ENCODE measurements at places on chromosomes 13 and 19. TPM values are rescaled to one million over a fixed set of nuclear protein-coding genes. Genes with fewer than 3 reads are reported as not detected.

GRCh38 chr13:74145249-74145975 is 11.2 kb upstream of the KLF12 start:
- DNase-seq = no peak

GRCh38 chr19:10430505-10431253 is 10.3 kb downstream of the PDE4A start:
- no peak for DNase-seq

DNA sequence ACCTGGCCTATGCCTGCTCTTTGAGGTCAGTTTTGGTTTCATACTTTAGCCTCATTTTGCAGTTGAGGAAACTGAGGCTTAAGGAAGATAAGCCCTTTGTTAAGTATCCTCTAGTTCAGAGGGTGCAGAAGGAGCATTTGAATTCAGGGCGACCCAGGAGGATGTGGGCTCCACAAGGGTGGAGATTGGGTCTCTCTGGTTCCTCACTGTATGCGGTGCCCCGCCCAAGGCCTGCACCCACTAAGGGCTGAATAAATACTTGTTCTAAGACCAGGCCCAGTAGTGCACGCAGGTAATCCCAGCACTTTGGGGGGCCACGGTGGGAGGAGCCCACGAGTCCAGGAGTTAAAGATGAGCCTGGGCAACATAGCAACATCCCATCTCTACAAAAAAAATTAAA is 768 bp upstream of the SLC44A2 start:
- DNase-seq = no peak

DNA sequence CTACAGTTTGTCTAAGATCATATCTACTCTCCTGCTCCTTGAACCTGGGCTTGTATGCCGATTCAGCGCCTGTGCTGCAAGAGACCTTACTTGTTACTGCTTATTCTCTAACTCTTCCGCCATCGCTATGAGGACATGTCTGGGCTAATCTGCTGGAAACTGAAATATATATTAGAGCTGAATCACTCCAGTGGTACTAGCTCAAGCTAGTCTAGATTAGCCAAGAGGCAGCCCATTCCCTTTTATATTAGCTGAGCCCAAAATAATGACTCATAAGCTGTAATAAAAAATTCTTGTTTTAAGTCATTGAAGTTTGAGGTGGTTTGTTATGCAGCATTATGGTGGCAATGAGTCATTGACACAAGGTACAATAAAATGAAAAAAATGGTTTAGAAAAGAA is 52.8 kb downstream of the SLC6A16 start:
- no peak for DNase-seq

DNA sequence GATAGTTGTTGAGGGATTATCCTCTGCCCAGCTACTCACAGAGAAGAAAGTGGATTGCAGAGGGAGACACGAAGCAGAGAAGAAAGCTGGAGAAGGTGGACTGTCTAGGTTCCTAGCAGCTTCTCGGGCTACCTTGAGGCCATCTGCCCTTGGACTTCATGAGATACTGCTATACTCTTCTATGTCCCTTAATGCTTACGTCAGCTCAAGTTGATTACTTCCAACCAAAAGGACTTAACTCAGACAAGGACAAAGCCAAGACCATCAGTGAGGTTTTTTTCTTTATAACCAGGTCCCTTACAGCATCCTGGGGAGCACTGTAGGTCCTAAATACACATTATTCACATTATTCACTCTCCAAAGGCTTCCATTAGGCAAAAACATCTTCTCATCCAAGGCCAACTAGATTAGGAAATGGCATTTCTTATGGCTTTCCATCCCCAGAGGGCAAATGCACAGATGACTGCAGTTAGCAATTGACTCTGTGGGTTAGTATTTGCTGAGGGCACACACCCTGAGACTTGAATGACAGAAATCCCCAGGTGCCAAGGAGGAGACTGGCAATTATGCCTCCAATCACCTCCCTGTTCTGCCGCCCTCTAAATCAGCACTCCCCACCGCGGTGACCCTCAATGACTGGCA is 4.1 kb upstream of the UBE2L5 start:
- no peak for DNase-seq

DNA sequence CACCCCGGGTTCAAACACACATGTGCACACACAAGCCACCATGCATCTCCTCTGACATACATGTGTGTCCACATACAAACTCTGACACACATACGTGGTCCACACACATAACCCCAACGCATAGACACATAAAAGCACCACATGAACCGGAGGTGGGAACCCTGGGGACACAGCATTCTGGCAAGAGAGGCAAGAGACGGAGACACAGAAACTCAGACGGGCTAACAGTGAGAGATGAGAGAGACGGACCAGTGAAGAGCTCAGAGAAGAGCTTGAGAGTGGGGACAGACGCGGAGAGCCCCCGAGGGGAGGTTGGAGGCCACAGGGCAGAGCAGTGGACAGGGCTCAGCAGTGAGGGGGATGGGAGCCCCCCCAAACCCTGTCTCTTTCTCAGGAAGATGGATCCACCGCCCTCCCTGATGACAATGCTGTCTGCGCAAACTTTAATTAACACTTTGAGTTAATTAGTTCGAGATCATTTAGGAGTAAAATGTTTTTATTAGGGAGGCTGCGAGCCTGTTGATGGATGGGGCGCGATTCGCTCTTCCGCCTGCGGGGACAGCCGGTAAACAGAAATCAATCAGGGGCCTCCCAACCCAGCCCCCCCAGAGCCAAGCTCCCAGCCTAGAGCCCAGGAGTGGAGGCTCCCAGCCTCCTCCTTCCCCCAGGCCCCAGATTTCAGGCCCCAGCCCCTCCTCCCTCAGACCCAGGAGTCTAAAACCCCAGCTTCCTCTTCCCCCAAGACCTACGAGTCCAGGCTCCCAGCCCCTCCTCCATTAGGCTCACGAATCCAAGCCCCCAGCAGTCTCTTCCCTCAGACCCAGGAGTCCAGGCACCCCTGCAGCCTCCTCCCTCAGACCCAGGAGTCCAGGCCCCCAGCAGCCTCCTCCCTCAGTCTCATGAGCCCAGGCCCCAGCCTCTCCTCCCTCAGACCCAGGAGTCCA is 9.5 kb upstream of the ERFL start:
- no peak for DNase-seq

- DNase-seq = no peak
Measured at GRCh38 chr13:69948016-69948415, 159.6 kb upstream of the ATXN8OS start.

GRCh38 chr13:94557684-94558235 is 38.2 kb downstream of the TGDS start:
- DNase-seq = no peak

GRCh38 chr13:110341445-110342244 is 34.6 kb downstream of the COL4A2 start:
- no peak for DNase-seq

DNA sequence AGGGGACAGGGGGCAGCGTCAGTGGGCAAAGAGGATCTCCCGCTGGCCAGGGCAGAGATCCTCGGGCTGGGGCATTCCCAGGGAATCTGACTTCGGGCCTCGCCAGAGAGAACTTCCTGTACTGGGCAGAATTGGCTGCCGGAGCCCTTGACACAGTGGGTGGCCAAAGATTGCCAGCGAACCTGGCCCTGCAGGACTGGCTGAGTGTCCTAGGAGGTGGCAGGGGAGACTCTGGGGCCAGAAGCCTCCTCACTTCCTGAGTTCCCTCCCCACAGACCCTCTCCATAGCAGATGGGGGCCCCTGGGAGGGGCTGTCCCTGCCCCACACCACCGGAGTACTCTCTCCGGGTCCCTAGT is 19.3 kb downstream of the DPP9 start:
- DNase-seq = no peak

DNA sequence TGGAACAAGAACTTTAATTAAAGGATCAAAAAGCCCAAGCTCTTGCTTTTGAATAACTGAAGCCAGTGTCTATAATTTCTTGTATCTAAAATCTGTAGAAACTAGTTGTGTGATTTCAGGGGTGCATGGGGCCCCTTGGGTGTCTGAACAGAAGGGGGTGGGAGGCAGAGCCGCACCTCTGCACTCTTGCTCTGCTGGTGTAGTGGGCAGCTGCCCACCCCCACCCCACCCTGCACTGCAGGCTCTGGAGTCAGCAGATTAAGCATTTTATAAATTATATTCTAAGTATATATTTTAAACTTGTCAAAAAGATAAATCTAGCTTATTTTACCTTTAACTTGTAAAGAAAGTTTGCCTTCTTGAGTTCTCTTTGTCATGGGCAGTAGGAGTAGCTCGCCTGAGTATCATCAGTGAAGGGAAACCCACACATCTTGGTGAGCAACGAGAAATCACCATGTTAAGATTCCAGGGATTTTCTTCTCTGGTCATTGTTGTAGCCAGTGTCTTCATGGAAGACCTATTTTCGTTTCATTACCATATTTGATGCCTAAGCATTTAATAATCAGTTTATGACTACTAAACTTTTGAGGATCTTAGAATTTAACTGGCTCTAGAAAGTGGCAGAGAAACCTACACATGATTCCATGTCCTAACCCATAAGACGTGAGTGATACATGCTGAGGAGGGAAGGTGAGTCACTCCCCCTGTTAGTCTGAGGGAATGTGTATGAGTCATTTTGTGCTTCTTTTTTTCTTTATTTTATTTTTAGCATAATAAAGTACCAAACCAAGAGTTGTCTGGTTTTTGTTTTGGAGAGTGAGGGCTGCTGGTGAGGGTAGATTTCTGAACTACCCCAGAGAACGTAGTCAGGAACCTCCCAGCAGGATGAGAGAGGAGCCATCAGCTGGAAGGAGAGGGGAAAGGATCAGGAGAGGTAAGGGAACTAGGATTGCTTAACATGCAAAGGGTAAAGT is 7.7 kb downstream of the UBE2L5 start:
- DNase-seq = no peak

GRCh38 chr19:288911-289310 is 2.3 kb downstream of the PLPP2 start:
- DNase-seq = peak; percentile 87

- DNase-seq = no peak
Measured at GRCh38 chr13:76474966-76475365, 411.2 kb downstream of the KCTD12 start.

GRCh38 chr13:77697217-77698103 is at the start of gene SLAIN1:
Gene SLAIN1 (plus strand): TSS chr13:77697687. CDS start chr13:77697914, 227 bp downstream.
- peak; percentile 91 for DNase-seq

GRCh38 chr19:4375164-4376027 is 25.0 kb downstream of the SH3GL1 start:
- no peak for DNase-seq

- no peak for DNase-seq
Measured at GRCh38 chr19:54928299-54928698, 19.0 kb downstream of the NLRP7 start.

DNA sequence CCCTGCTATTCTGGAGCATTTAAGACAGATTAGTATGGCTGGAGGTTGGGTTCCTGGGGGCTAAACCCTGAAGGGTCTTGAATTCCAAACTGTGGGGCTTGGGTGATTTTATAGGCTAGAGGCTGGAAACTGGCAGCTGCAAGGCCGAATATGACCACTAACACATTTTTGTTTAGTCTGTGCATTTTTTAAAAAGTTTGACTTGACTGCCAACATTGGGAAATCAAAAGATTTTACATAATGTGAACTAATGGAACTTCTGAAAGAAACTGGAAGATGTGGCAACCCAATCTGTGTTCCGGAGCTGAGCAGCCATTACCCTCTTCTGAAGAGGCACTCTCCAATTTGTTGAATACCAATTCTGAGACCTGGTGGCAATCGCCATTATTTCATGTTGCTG is 5.1 kb downstream of the ZNF784 start:
- no peak for DNase-seq

GRCh38 chr19:1065606-1066109 is 1.3 kb upstream of the ARHGAP45 start:
- DNase-seq = no peak

GRCh38 chr13:112066624-112067004 is 335 bp upstream of the SOX1 start:
- no peak for DNase-seq

DNA sequence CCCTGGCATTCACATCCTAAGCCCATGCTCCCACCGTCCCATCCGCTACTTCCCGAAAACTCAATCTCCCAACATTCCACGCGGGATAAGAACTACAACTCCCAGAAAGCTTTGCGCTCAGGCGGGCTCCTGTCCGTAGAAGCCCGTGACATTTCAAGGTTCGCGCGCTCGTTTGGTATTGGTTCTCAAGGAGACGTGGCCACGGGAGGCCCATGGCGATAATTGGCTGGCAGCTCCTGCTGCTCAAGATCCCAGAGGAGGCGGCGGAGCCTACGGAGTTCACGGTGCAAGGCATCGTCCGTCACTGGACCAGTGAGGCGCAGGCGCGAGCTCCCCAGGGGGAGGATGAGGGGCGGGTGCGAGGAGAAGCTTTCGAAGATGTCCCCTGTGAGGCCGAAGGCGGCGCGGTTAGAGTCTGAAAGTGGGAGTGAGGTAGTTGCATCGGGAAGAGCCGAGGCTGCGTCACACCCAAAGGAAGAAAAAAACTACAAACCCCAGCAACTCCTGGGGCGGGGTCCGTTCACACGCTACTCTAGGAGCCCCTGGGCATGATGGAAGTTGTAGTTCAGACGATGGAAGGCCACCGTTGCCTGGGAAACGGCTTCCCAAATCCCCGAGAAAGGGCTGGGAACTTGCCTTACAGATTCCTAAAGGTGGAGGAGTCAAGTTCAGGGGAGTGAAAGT is 1.2 kb upstream of the MAMSTR start:
- DNase-seq = peak; percentile 94

DNA sequence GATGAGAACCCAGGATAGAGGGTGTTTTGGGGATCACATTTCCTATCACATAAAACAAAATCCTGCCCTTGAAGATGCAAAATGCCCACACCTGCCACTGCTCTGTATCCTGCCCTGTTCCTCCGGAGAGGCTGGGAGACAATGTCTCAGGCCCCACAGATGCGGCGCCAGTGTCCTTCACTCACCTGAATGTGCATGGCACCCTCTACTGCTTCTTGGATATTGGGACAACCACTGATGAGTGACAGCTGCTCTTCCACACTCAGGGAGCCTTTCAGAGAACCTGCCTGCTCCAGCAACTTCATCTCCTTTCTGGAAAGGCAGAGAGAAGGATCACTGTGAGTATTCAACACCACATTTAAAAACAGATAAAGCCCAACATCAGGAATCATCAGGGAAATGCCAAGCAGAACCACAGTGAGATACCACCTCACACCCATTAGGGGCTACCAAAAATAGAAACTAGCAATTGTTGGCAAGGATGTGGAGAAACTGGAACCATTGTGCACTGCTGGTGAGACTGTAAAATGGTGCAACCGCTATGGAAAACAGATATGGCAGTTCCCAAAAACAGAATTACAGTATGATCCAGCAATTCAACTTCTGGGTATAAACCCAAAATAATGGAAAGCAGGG is 36.4 kb downstream of the CRYL1 start:
- no peak for DNase-seq

DNA sequence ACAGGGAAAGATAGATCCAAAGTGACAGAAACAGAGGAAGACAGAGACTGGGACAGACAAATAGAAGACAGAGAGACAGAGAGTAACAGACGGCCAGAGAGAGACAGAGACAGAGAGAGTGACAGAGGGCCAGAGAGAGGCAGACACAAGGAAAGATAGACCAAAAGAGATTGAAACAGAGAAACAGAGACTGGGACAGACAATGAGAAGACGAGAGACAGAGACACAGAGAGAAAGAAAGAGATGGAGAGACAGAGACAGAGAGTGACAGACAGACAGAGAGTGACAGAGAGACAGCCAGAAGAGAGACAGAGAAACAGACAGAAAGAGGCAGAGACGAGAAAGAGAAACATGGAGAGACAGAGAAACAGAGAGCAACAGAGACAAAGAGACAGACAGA is 127.3 kb downstream of the UQCRFS1 start:
- DNase-seq = no peak

The OR7C1 gene
- not detected for total RNA-seq

The CYP4F8 gene
- total RNA-seq = not detected

The DCT gene
- total RNA-seq = 0.26 TPM

The KRTDAP gene
- not detected for total RNA-seq

The PSPN gene
- total RNA-seq = 0.87 TPM

The GIPR gene
- 7.1 TPM for total RNA-seq

The ZFP14 gene
- 3.4 TPM for total RNA-seq

The CACNA1A gene
- 0.84 TPM for total RNA-seq

The ATP4A gene
- not detected for total RNA-seq
